ENCODE measurements at places on chromosomes 2 and 18.
A peak's percentile ranks its signal among the peaks of the same experiment; 100 is the strongest.

DNA sequence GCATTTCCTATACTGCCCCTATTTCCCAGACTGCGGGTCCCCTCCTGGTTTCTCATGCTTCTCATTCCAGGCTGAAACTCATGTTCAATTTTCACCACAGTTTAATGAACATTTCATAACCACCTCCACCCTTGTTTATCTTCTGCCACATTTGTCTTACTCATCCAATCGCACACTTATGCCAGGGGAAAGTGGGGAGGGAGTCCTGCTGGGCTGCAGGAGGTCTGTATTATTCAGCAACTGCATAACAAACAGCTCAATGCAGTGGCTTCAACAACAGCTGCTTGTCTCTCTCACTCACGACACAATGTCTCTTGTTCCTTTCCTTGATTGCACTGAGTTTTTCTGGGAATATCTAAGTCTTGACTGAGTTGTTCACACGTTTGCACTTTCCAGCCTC, 106.0 kb downstream of the ZNF519 start:
- DNase-seq: no peak

DNA sequence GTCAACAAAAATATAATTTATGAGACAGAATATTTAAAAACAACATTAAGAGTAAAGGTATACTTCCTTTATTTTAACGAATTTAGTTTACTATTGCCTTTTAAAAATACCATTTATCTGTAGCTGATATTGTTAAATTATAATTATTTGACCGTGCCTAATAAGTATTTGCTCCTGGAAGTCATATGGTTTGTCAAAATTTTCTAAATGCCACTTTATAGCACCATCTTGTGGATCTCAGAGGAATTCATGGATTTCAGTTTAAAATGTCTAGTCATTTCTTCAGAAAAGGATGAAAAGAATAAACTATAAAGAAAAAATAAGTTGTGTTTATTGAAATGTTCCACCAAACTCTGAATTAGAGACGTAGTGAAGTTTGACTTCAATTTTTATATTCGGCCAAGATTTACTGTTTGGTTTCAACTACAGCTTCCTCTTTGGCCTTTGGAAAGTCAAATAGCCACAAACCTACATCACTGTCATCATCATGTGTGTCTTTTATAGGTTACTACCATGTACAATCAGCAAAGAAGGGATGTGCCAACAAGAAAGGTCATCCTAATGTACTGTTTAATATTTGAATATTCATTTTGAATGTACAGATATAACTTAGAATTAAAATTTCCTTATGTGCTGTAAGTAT, 10.3 kb upstream of the FTCDNL1 start:
- no peak for DNase-seq

GRCh38 chr2:85134255-85134895, 1.2 kb downstream of the TCF7L1 start:
- DNase-seq: peak; percentile 80

DNA sequence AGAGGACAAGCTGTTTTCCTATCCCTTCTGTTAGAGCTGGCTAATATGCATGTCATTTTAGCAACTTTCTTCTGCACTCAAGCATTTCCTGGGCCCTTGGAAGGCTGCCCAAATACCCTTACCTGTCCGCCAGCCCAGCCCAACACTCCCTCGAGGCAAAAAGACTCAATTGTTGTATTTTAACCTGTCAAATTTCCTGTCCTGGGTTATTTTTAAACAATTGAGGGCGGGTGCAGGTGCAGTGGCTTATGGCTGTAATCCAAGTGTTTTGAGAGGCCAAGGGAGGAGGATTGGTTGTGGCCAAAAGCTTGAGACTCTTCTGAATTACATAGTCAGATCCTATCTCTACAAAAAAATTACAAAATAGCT, 125.0 kb upstream of the ARHGAP28 start:
- DNase-seq: no peak

- peak; percentile 66 for DNase-seq
These were observed 24.3 kb upstream of the BCL11A start for GRCh38 chr2:60577682-60578283.

- no peak for DNase-seq
These were observed 176.7 kb downstream of the MTX2 start for GRCh38 chr2:176445956-176446355.

- no peak for DNase-seq
These were observed 370.8 kb downstream of the OSR1 start for GRCh38 chr2:18987592-18988073.

- no peak for DNase-seq
These were observed 146.3 kb upstream of the RIOK3 start for GRCh38 chr18:23306822-23307221.

GRCh38 chr2:30444273-30444672, 2.8 kb upstream of the LCLAT1 start:
- no peak for DNase-seq

DNA sequence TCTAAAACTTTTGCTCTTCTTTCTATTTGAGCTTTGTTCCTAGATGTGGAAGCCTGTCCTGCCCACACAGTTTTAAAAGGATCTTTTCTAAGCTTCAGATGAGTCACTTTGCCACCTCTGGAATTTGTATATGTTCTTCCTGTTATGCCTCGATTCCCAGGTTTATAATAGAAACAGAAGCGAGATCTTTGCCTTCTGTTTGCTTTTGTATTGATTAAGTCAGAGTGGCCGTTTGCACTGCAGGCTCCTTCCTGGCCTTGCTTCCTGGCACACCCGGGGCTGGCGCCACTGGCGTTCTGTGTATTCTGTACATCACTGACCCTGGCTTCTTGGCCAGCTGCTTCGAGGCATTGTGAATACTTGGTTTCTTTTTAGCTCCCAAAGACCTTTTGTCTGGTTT, 91.8 kb downstream of the MTCL1 start:
- peak; percentile 19 for DNase-seq

DNA sequence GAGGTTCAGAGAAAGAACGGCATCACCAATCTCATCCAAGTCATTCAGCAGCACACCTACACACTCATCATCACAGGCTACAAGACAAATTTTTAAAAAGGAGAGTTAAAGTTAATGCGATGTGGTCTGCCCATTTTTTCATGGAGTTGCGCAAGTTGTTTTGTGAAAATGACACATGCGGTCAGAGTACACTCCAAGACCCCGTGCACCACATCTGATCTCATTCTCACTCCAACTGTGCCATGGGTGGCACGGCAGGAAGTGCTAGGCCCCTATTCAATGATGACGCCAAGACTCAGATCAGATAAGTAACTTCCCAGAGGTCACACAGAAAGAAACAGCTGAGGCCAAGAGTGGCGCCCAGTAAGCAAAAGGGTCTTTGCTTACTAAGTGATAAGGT, 119.8 kb downstream of the LAMA1 start:
- no peak for DNase-seq

GRCh38 chr2:214075456-214075855, 335.4 kb upstream of the VWC2L start:
- DNase-seq: no peak

DNA sequence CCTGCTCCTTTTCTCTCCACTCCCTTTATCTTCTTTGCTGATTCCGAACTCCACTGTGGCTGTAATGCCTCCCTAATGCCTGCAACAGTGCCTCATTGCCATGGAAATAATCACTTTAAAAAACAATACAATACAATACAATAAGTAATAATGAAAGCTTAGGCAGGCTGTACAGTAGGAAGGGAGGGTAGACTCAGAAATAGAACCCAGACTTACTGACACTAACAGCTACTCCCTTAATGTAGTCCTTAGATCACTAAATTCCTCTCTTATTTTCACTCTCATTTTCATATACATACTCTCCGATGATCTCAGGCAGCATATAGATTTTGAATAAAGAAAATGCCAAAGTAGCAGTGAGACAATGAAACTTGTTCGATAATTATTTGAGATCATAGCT, 70.2 kb downstream of the DLGAP1 start:
- no peak for DNase-seq

DNA sequence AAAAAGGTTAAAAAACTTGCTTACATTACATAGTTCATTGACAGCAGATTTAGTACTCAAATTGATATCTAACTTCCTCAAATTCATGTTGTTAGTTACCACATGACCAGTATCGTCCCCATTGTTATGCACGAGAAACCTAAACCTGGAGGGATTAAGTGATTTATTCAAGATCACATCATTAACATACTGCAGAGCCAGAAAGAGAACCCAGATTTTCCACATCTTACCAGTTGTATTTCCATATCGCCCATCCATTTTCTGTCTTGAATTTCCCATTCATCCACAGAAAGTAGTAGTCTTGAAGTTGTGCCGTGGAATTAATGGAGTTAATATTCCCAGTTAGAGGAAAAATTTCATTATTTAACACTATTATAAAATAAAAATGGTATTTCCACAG, 512.0 kb downstream of the METTL4 start:
- DNase-seq: no peak
